ENCODE measurements at places on chromosomes 13 and 19.

DNA sequence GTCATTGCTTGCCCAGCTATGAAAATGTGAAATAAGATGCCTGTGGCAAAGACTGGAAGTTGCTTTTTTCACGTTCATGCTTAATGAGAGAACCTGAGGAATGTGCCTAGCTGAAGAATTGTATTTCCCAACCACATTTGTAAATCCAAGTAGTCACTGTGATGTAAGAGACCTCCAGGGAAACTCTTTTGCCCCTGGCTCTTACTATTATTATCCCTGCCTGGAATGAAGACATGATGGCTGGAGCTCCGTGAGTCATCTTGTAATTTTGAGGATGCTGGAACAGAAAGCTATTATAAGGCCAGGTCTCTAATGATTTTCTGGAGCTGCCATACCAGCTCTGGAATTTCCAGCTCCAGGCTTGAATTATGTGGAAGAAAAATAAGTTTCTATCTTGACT is 894.3 kb downstream of the DIAPH3 start:
- no peak for DNase-seq

GRCh38 chr13:113207890-113208420 is 514 bp downstream of the PCID2 start:
- DNase-seq = no peak

DNA sequence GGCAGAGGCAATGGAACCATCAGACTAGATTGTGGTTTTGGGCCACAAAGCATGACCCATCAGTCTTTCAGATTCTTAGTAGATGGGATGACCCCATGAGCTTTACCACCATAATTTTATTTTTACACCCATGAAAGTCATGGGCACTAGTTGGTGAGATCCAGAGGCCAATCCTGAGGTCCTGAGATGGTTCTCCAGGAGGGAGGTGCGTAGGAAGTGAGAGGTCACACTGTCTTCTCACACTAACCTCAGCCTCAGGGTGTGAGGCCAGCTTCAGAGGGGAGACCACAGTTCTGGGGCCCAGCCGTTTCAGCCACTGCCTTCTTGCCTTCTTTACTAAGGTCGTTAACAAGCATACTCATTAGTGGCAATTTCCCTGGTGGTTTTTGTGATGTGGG is 106.4 kb downstream of the AKAP11 start:
- DNase-seq = no peak

GRCh38 chr13:104483631-104484030 is 1417.4 kb upstream of the SLC10A2 start:
- no peak for DNase-seq

GRCh38 chr19:3646336-3647092 is 19.9 kb upstream of the CACTIN start:
- no peak for DNase-seq

GRCh38 chr13:40115426-40115825 is 460.0 kb downstream of the COG6 start:
- DNase-seq = no peak

- DNase-seq = no peak
Measured at GRCh38 chr13:20525144-20525600, 485 bp downstream of the CRYL1 start.

- DNase-seq = no peak
Measured at GRCh38 chr19:41405776-41406175, 8.2 kb downstream of the BCKDHA start.

DNA sequence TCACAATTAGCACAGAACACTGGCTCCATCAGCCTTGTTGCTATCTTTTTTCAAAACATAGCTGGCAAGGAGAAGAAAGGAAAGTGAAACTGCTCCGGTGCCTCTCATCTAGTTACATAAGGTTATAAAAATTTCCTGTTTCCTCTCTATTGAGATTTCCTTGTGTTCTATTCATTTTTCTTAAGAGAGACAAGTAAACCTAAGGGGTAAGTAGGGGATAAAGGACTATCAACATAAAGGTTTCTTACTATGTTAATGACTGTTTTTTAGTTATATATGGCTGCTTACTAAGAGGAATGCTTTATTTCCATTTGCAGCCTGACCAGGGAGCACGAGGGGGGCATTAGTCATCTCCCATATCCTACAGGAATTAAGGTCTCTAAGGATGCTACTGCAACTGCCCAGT is 73.2 kb upstream of the MLNR start:
- no peak for DNase-seq

DNA sequence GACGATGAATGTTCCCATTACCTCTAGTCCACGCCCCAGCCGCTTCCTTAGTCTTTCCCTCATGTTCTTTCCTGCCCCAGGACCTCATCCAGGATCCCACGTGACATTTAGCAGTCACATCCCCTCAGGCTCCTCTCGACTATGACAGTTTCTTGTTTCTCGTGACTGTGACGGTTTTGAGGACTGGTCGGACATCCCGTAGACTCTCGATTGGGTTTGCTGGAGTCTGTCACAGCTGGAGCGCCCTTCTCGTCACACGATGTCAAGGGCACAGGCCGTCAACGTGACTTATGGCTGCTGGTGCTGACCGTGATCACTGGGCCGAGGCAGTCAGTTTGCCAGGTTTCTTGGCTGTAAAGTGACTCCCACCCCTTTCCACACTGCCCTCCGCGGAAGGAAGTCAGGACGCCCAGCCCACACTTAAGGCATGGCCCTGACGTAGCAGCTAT is 22.8 kb downstream of the ELAVL1 start:
- no peak for DNase-seq

DNA sequence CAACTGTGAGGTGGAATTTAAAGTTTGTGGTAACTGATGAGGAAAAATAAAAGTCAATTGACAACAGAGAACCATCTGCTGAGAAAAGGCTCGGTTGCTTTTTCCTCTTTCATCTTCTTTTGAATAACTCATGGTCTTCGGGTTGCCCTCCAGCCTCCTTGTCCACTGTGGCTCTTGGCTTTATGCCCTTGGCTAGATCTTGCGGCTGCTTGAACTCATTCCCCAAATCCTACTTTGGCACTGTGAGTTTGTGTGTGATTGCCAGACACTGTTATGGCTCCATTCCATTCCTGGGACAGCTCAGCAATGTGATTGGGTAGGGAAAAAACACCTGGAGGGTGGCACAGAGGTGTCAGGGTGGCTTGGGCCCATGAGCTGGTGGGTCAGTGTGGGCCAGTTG is 387.4 kb downstream of the DLEU7 start:
- no peak for DNase-seq

DNA sequence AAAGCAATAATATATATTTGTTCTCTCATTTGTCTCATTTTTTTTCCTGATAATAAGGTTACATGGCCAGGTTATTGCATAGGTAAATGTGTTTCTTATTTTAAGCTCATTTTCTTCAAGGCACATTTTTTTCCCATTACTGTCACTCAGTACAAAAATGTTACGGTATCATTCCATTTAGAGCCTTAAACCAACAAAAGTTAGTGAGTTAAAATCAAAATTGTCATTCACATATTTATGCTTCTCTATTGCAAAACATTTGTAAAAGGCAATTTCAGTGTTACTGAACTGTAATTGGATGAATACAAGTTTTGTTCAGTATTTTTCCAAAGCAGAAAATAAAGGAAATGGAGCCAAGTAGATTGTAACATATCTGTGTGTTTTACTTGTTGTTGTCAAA is 117.6 kb upstream of the MAB21L1 start:
- no peak for DNase-seq

GRCh38 chr19:867301-867793 is 7.9 kb downstream of the CFD start:
- DNase-seq = no peak

GRCh38 chr13:77458736-77459135 is 76.8 kb upstream of the SCEL start:
- DNase-seq = no peak

- DNase-seq = no peak
Measured at GRCh38 chr19:2423915-2424685, 3.3 kb downstream of the TIMM13 start.

GRCh38 chr13:98746968-98747367 is 5.5 kb downstream of the SLC15A1 start:
- DNase-seq = no peak

DNA sequence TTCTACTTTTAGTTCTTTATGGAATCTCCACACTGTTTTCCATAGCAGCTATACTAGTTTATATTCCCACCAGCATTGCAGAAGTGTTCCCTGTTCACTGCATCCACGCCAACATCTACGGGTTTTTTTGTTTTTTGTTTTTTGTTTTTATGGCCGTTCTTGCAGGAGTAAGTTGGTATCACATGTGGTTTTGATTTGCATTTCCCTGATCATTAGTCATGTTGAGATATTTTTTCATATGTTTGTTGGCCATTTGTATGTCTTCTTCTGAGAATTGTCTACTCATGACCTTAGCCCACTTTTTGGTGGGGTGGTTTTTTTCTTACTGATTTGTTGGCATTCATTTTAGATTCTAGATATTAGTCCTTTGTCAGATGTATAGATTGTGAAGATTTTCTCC is 89.7 kb downstream of the FRY start:
- no peak for DNase-seq

- no peak for DNase-seq
Measured at GRCh38 chr13:92807353-92807752, 419.3 kb upstream of the GPC6 start.

DNA sequence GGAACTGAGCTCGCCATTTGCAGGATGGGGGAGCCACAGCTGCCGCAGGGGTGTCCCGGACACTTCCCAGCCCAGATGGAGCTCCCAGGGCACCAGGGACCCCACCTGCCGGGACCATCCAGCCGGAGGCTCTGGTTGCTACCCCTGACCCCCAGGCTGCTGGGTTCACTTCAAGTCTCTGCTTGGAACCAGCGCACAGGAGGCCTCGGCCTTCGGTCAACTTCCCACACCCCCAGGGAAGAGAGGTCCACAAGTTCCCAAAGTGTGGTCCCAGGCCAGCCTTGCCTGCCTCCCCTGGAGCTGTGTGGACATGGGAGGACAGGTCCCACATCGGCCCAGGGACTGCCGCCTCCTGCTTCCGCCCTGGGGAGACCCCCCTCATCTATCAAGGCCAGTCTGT is 117.0 kb downstream of the TEX29 start:
- DNase-seq = no peak

- no peak for DNase-seq
Measured at GRCh38 chr19:29399804-29400203, 126.0 kb upstream of the VSTM2B start.

DNA sequence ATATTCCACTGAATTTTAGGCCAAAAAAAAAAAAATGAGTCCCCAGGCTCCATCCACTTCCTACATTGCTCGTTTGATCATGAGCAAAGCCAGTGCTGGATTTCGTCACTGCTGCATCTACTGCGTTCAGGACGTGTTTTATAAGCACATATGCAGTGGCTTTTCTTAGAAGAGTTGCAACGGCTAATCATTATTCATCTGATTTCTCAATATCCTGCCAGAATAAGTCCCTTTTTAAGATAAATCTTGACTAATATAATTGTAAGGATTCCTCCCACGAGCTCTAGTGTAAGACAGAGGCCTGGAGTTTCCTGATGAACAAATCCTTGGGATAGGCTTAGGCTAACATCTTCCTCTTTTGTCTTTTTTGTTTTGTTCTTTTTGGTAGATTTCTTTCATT is 19.5 kb downstream of the FAM124A start:
- DNase-seq = no peak

- DNase-seq = no peak
Measured at GRCh38 chr13:98111168-98112098, 31.5 kb upstream of the FARP1 start.

GRCh38 chr13:108895220-108895704 is 265.9 kb downstream of the MYO16 start:
- no peak for DNase-seq

GRCh38 chr19:34712395-34713261 is 21.4 kb upstream of the ZNF181 start:
- DNase-seq = peak; percentile 33

DNA sequence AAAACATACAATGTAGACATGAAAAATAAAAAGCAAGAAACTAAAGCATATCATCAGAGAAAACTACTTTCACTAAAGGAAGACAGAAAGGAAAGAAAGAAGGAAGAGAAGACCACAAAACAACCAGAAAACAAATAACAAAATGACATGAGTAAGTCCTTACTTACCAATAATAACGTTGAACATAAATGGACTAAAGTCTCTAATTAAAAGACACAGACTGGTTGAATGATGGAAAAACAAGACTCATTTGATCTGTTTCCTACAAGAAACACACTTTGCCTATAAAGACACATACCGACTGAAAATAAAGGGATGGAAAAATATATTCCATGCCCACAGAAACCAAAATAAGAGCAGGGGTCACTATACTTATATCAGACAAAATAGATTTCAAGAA is 46.0 kb downstream of the RB1 start:
- no peak for DNase-seq

GRCh38 chr19:58181902-58182576 is 822 bp upstream of the ZNF274 start:
- no peak for DNase-seq

GRCh38 chr13:113840541-113841352 is 23.1 kb downstream of the GAS6 start:
- DNase-seq = no peak

DNA sequence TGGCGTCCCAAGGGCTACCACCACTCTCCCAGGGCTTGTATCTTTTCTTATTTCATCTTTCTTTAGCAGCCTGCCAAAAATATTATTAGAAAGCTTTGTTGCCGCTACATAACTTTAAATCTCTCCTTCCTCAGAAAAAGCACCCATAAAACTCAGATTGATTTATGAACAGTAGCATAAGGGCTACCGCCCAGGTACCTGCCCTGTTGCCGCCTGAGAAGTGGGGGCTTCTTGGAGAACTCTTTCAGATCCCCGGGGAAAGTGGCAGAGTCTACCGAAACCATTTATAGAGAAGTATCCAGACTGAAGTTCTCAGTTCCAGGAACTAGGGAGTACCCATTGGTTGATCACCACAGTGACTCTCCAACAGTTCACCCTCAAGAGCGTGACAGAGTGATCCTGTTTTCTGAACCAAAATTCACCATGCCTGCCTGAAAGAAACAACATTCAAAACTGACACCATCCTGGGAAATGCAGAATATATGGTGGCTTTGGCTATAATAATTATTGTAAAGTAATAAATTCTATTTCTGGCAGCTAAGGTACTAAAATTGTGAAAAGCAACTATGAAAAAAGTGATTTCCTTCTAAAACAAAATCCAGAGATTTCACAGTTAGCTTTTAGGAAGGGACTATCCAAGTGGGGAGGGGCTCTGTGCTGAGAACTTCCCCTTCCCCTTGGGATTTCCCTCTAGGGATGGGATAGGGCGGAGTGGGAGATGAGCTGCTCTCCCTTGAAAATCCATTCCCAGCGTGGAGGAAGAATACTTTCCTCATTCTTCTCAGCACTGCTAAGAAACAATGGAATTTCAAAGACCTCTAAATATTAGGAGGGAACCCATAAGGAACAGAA is 877 bp upstream of the N4BP2L1 start:
- DNase-seq = no peak

DNA sequence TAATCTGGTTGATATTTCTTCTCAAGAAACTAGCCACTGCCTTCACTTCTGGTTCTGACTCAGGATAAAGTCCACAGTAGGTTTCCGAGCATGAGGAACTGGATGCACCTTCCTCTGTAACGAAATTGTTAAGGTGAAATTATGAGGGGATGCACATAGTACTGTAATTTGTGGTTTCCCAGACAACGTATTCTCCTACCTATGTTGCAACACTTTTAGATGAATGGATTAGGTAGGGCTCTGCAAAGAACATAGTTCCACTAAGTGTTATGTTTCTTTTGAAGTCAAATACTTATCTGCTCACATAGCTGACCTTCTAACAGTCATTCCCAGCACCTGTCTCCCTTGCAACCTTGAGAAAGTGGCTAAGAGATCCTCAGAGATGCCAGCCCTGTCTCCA is 5.7 kb upstream of the ZC3H13 start:
- DNase-seq = no peak

GRCh38 chr19:13866463-13867046 is 10.4 kb upstream of the NANOS3 start:
- no peak for DNase-seq

GRCh38 chr19:49427855-49428546 is 2.8 kb downstream of the GFY start:
- no peak for DNase-seq
